ENCODE measurements at places on chromosomes 2 and 18. TPM values are rescaled to one million over a fixed set of nuclear protein-coding genes. Genes with fewer than 3 reads are reported as not detected.

- DNase-seq = no peak
Observed at GRCh38 chr2:200619279-200619678, 33.5 kb downstream of the AOX1 start.

GRCh38 chr2:166057370-166058164, 70.3 kb downstream of the SCN1A start:
- no peak for DNase-seq

- no peak for DNase-seq
Observed at GRCh38 chr2:170950221-170950761, 21.2 kb downstream of the GORASP2 start.

SEPTIN10 gene
- total RNA-seq = 56.2 TPM

ALPP gene
- total RNA-seq = not detected

ARHGAP25 gene
- total RNA-seq = 9.4 TPM
